Fibroblast of skin of left biceps (primary cell): ENCODE measurements at places on chromosomes 2 and 18.
A peak's percentile ranks its signal among the peaks of the same experiment; 100 is the strongest.

GRCh38 chr2:26327291-26328272 is 18.4 kb upstream of the SELENOI start:
- no peak for DNase-seq

GRCh38 chr2:98869272-98869641 is 66.8 kb downstream of the CRACDL start:
- no peak for DNase-seq

- DNase-seq, result no peak
Observed at GRCh38 chr2:149353421-149353820, 23.0 kb downstream of the LYPD6 start.

DNA sequence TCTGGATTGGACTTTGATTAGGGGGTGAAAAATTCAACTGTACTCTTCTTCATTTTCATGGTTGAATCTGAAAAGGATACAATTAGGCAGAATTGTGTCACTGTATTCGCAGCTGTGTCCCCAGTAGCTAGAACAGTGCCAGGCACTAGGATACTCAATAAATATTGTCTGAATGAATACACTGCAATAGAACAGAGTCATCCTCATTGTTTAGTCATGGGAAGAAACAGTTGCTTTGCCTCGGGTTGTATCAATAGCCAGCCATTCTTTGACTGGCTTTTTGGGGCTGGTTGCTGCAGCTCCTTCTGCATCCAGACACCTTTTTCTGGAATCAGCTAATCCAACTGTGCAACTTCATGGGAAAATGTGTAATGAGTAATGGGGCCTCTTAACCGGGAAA is 18.1 kb upstream of the DYNC1I2 start:
- no peak for DNase-seq

- no peak for DNase-seq
Observed at GRCh38 chr2:6986912-6987361, 69.7 kb downstream of the RNF144A start.

- DNase-seq, result no peak
Observed at GRCh38 chr2:67471681-67472080, 74.5 kb downstream of the ETAA1 start.

DNA sequence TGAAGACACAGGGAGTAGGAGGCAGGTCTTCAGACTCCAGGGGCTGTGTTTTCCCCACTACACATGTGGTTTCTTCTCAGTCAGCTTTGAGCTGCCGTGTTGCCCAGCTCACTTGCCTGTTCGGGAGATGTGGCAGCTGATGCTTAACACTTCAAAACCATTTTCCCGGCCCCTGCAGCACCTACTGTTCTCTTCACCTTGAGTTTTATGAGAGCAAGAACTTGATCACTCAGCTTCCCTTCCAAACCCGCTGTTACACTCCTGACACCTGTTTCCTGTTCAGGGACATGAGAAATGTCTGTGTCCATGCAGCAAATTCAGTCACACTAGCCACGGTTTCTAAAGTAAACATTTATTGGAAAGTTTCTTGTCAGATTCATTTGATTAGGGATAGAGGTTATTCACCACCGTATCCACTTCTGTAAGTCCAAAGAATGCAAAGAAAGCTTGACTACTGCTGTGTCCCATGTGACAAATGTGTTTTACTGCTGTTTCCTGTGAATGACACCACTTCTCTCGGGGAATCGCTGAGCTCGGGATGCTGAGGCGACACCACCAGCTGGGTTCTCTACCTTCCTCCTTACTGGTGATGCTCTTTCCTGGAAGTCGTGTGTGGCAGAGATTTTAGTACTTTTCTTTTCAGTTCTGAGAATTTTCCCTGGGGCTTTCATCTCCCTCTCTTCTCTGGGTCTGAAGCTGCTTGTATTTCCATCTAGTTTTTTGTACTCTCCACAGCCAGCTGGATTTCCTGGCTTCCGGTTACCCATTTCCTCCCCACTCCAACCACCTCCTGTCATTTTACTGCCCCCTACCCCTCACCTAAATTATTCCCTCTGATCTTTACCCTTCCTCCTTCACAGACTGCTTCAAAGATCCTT is 91.7 kb downstream of the KLF7 start:
- DNase-seq, result no peak

GRCh38 chr18:27797484-27797883 is 379.4 kb downstream of the CDH2 start:
- DNase-seq, result no peak

DNA sequence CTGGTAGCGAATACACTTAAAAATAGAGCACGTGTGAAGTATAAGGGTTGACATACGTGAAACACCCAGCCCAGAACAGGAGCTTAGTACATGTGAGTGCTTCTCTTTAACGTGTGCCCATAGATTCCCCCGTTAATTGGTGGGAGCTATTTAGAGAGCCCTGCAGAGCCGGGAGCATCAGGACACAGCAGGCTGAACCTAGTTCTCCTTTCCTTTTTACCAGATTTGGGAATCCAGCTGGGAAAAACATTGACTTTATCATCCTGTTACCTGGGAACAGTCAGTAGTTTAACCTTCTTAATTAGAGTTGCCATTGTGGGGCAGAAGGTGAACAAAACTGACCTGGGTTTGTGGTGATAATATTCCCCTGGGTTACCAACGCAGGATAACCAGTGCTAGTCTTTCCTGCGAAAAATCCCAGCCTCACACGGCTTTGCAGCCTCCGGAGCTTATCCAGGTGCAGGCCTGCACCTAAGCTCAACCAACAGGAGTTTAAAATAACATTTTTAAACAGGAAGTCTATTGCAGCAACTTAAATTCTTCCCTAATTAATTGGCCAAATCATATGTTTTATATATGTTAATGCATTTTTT is 78.1 kb upstream of the SPTBN1 start:
- DNase-seq, result no peak

GRCh38 chr2:111116011-111116746 is 4.5 kb upstream of the BCL2L11 start:
- DNase-seq, result no peak

DNA sequence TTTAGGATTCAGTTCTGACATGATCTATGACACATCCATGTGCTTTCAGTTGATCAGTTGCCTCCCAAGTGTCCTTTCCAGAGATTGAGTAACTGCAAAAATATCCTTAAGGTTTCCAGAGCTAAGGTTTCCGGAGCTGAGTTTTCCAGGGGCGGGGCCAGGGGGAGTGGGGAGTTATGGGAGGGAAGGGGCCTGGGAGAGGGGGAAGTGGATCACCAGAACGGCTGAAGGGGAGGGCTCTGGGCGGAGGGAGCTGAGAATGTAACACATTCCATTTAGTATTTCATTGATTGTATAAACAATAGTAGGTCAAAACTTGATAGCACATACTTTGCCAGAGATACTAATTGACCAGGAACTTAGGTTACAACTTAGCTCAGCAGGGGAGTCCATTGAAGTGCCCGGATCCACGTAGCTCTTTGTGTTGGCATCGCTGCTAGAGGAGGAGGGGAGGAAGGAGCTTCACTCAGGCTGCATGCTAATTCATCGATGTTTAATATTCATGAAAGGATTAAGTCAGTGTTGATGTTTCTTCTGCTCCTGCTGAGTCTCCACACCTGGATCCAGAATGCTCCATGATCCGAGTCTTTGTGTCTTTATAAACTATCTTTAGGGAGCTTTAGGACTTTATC is 289.8 kb downstream of the ALPK2 start:
- no peak for DNase-seq

DNA sequence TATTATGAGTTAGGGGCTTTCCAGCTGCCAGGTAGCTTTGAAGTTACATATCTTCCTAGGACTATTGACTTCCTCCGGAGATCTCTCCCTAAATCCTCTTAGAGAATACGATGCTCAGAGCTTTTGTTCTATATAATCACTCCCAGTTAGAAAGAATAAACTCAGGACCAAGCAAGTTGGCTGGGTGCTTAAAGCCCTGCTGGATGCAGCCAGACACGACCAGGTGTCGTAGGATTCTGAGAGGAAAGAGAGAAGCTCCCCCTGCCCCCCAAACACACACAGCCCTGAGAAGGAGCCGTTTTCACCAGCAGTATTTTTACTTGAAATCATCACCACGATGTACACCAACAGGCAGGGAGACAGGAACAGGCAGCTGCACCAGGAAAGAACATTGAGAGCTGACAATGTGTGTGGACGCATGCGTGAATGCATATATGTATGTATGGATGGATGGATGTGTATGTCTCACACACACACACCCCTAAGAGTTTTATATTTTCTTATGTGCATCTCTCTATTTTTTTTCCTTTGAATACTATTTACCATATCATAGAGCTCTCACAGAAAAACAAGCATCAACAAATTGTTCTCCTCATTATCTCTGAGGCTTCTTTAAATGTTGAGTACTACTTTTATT is 382.6 kb downstream of the EPHA4 start:
- DNase-seq, result no peak

DNA sequence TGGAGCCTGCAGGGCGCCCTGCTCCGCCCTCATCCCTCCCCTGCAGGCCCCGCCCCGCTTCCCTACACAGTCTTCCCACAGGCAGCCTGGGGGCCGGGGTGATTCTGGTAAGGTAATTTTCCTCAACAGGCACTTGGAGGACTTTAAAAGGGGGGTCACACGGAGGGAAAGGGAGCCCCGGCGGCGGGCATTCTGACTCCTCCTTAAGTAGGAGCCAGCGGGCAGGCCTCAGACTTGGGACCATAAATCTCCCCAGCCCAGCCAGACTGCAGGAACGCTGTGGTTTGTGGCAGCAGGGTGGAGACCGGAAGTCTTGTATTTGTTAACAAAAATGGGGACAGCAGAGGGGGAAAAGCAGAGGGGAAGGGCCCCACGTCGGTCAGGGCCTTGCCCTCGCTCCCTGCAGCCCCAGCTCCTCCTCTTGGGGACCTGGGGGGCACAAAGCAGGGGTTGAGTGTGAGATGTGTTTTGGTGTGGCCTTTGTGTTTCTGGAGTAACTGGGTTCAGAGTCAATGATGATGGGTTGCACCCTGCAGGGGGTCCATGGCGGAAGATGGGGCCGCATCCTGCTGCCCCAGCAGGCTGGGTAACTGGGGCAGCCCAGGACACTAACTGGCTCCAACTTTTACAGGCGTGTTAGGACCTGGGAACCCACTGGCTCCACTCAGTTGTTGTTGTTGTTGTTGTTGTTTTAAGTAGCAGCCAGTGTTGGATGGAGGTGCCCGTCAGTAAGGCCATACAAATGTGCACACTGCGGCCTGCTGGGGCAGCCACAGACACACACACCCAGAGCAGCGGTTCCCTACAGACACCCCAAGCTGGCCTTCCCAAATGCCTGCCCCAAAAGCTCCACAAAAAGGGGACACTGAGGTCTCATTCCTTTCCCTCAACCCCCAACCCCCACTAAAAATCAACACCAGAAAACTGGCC is 27.7 kb downstream of the SMAD7 start:
- peak; percentile 70 for DNase-seq

DNA sequence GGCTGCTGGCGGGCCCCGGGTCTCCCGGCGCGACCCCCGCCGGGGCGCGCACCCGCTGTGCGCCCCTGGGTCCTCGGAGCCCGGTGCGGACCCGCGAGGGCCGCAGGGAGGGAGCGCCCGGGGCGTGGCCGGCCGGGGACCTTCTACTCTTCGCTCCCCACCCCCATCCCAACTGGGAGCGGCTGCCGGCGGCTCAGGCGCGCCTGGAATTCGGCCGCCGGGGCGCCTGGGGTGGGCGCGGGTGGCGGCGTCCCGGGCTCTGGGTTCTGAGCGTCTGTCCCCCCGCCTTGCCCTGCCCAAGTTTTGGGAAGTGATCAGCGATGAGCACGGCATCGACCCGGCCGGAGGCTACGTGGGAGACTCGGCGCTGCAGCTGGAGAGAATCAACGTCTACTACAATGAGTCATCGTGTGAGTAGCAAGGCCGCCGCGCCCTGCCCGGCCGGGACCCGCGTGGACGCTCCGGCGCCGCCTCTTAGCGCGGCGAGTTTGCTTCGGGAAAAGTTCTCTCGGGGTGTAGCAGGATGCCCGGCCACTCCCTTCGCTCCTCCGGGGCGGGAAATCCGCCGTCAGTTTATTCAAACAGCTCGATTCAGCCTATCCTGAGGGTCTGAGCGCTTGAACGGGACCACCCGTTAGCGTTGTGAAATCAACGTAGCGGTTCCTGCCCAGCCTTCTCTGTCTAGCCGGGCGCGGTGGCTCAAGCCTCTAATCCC is 502 bp downstream of the TUBB6 start:
- no peak for DNase-seq

GRCh38 chr2:216015722-216016464 is 2.5 kb upstream of the MREG start:
- no peak for DNase-seq

GRCh38 chr2:7480431-7480830 is 563.2 kb downstream of the RNF144A start:
- DNase-seq, result no peak

GRCh38 chr2:212295571-212295970 is 243.0 kb downstream of the ERBB4 start:
- DNase-seq, result no peak

DNA sequence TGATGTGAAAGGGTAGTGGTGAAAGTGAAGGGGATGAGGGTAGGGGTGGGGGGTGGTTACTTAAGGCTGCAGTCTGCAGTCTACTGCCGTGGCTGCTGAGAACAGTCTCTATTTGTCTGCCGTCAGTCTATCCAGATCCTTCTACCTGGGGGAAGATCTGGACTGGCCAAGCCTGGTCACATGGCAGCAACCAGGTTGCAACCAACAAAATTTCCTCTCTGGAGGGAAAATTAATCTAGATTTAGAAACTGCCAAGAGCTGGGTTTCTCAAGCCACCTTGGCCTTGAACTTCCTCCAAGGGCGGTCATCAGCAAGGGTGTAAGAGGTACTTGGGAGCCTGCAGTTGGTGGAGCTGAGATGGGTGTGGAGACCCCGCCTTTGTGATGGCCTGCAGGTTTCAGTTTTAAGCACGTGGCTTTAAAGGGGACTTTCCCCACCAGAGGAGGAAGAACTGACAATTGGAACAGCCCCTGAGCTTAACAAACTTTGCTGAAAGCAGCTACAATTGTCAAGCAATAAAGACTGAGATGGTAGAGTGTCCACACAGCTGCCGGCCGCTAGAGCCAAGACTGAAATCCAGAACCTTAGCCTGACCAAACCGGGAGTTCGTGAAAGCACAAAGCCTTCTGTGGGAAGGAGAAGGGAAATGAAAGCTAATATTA is 31.4 kb upstream of the KCMF1 start:
- no peak for DNase-seq
